ENCODE measurements at places on chromosomes 16 and 17.
A peak's percentile ranks its signal among the peaks of the same experiment; 100 is the strongest.

DNA sequence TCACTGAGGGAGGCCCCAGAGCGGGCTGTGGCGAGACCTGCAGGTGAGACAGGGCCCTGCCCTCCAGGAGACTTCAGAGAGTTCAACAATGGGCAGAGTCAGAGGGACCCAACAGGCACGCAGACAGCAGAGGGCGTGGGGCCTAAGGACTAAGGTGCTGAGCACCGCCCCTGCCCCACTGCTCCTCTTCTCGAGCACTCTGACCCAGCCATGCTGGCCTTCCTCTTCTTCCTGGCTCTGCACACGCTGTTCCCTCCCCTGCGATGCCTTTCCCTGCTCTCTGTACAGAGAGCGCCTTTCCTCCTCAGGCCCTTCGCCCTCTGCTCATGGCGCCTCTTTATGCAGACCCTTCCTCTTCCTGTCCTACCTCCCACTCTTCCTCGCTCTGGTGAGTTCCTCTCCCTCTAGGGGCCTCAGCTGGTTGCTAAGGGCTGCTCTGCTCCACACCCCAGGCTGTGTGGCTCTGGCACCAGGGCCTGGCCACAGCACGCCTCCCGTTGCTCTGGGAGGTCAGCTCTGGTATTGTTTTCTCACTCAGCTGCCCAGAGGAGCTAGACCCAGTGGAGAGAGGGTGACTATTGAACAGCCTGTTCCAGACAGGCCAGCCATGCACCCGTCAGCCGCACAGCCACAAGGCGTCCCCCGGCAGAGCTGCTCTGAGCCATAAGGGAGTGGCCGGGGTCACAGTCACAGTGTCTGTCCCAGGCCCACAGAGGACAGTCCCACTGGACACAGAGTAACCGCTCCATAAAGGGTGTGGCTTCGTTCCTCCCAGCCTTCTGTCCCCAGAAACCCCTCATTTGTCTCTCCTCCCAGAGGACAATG, 13.6 kb upstream of the RASD1 start:
- DNase-seq, result no peak

- no peak for DNase-seq
Measured at GRCh38 chr16:54936201-54936978, 5.7 kb downstream of the IRX5 start.

DNA sequence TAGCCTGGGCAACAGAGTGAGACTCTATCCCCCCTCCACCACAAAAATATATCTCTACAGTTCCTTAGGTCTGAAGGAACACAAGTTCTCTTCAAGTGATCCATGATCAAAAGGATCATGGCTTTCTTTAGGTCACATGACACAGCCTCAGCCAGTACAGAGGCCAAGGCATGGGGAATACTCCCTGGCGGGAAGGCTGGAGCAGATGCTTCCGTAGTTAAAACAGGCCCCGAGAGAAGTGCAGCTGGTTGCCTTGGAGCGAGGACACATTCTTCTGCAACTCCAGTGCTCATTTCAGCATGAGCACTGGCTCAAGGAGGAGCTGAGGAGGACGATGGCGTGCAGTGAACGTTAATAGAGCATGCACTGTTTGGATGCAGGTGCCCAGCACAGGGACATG, 13.5 kb downstream of the CDIP1 start:
- DNase-seq, result no peak

DNA sequence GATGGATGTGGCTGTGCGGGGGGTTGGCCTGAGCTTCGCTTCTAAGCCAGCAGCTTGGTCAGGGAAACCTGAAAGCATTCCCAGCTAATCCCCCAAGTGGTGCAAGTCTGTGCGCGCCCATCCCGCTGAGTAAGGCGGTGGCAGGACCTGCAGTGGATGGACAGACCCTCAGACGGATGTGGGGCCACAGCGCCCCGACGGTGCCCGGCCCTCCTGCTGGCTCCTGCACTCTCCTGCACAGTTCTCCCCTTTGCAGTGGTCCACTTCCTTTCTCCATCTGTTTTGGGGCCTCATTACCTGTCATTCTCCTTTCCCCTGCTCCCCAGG, 2.3 kb downstream of the ATP2A1 start:
- DNase-seq, result no peak

DNA sequence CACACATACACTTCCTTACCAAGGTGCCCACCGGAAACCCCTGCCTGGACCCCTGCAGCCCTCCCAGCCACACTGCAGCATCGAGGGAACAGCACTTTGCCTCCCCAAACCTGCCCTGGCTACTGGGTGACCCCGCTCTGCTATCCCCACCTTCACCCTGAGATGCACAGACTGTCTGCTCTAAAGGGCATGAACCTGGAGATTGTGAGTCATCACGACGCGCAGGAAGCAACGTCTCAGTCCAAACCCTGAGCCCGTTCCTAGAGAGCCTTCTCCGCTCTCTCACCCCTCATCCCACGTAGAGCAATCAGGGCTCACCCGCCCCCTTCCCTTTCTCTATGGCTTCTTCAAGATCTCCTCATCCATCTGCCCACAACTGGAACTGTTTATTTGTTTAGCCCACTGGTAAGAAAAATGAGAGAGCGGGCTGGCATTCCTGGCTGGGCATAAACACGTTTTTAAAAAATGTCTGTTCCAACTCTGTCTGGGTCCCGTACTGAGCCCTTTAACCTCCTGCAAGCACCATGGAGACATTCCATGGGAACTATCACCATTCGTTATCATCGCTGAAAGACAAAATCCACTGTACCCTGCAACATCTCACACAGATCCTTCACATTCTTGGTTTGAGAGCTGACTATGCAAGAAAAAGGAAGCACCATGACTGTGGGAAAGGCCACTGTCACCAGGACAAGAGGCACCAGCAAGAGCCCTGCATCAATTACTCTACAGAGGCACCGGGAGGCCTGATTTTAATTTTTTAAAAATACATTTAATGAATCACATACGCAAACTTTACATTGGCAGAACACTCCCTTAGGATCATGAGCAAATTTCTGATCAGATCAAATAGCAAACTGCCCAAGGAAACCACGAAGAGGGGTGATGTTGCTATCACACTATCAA, 28.2 kb downstream of the ZFHX3 start:
- DNase-seq, result no peak

- no peak for DNase-seq
Measured at GRCh38 chr17:73172252-73172651, 7.4 kb downstream of the SSTR2 start.

- DNase-seq, result no peak
Measured at GRCh38 chr16:79847101-79847500, 246.6 kb upstream of the MAF start.

GRCh38 chr17:57694051-57694450, 51.0 kb downstream of the CCDC182 start:
- DNase-seq, result no peak

GRCh38 chr16:67481561-67482232, 740 bp upstream of the ATP6V0D1 start:
- DNase-seq, result no peak

DNA sequence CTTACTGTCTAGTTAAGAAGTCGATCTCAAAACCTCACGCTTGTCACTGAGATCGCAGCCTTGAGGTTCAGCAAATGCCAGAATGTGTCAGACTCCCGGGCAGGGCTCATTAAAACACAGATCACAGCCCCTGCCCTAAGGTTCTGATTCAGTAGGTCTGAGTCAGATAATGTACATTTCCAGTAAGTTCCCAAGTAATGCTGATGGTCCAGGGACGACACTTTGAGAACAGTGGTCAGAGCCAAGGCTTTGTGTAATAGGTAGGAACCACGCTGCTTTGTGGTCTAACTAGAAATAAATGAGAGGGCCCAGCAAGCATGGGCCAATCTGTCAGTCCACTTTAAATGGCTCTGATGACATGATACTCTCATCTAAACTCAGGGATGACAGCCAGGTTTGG, 228.6 kb downstream of the ZFHX3 start:
- no peak for DNase-seq

- DNase-seq, result no peak
Measured at GRCh38 chr17:17269926-17270773, 10.9 kb downstream of the COPS3 start.

DNA sequence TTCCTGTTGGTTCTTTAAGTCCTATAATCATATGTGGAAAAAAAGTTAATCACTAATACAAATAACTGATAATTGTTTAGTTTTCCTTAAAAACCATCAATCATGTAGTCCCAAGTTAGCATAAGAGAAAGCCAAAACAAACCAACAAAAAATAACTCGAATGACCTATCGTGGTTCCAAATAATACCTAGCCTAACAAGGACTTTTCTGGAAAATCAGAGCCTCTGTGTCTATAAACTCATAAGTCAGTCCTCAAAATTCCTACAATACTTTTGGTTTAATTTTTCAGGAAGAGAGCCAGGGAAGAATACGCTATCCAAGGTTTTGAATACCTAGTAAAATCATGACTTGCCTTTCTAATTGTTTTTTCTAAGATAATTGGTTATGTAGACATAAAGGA, 975.3 kb upstream of the SOX9 start:
- DNase-seq, result no peak

- no peak for DNase-seq
Measured at GRCh38 chr17:72580321-72581127, 459.7 kb downstream of the SOX9 start.

DNA sequence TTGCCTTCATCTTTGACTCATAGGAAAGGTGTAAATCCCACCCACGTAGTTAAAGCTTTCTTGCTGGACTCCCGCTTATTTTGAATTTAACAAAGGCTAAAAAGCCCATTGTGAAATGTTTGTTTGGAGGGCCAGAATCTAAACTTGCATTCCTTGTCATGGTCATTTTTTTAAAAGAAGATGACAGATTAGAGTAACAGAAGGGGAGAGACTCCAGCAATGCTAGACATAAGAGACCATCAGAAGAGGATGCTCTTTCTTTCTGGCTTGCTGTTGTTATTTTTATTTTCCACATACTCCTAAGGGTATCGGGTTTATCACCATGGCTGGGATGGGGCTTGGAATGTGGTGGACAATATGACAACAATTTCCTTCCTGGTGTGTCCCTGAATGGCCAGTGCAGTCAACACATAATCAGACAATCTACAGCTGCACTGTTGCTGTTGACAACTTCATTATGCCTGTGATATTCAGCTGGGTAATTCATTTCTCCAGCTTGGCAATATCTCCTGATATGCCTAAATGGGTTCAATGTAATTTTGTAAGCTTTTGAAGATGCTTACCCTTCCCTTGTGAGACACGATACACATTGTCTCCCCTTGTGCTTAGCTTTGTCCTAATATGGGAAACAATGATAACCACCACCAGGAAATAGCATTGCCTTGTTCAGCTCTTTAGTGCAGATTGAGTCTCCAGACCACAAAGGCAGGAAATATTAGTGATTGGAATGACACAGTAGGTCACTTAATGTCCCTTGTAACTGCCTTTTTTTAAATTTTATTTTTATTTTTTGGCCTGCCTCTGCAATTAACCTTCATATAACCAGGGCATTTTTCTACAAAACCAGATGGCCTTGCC, 164.3 kb downstream of the ANKFN1 start:
- DNase-seq, result no peak

DNA sequence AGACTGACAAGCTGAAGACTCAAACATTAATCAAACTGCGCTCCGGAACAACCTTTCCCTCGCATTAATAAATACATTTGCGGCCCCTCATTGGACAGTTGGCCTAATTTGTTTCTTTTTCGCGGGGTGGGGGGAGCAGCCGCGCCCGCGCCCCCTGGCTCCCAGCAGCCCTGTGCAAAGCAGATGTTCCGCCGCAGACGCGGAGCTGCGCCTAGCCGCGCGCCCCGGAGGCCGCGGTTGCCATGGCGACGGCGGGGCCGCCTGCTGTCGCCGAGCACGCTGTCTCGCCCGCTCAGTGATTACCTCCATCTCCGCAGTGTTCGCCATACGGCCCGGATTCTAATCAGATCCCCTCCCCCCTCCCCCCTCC, 25.5 kb downstream of the COPZ2 start:
- DNase-seq, result peak; percentile 84

GRCh38 chr16:80751167-80751566, 53.2 kb downstream of the CDYL2 start:
- no peak for DNase-seq

DNA sequence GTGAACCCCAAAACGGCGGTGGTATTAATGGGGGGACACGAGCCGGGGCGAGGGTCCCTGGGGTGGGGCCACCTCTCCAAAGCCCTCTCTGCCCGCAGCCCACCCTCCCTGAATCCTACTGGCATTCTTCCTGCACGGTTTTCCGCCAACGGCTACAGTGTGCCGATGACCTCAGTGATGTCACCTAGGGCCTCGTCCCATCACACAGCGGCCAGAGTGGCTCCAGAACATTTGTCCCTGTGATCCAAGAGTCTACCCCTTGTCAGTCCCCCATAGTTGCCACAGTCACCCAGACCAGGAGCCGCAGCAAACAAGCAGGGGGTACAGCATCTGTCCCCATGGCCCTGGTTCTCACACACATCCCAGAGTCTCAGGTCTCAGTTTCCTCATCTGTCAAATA, 13.9 kb downstream of the ZFPM1 start:
- DNase-seq, result no peak

DNA sequence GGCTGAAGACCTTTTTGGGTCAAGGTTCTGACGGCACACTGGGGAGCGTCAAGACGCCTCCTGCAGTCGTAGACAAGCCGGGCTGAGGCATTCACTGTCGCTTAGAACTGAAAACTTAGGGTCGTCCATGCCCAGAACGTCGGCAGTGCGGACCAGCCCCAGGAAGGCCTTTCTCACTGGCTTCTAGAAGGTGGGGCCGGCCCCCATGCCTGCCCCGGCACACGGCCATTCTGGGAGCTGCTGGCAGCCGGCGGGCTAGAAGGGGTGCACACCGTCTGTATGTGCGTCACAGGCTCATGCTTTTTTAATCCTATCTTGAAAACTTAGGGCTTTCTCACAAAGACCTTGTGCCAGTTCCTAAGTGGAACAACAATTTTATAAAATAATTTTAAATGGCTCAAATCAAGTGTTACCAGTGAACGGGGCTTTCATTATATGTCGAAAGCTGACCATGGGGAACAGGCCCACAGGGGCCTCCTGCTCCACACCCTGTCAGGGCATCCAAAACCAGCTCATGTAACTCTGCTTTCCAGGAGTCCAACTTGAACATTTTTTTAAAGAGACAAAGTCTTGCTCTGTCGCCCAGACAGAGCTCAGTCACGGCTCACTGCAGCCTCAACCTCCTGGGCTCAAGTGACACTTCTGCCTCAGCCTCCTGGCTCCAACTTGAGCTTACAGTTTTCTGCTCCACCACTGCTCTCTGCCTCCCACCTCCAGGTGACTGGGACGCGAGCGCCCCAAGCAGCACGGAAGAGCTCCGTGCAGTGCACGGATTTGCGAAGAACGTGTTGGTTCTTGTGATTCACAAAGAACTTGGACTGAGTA, 111.2 kb downstream of the ANKRD11 start:
- DNase-seq, result no peak

DNA sequence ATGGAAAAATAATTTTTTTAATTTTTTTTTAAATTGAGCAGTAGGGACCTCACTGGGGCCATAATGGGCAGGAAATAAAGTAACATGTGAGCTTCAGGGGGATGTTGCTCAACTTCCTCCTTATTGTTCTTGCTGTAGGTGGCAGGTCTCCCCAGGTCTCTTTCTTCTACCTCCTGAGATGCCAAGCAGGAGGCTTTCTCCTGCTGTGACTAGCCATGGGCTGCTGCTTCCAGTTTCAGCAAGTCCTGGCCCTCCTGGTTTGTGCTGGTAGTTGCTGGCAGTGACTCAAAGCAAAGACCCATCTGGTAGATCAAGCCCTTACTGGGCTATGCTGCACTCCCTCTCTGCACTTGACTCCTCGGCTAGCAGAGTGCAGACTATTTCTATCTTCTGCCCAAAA, 2.3 kb downstream of the DPEP2NB start:
- no peak for DNase-seq

Measured in GM12892 (cell line).